ENCODE measurements at places on chromosomes 7 and 10.

- no peak for DNase-seq
Observed at GRCh38 chr7:100571829-100572116, 1.9 kb downstream of the SAP25 start.

DNA sequence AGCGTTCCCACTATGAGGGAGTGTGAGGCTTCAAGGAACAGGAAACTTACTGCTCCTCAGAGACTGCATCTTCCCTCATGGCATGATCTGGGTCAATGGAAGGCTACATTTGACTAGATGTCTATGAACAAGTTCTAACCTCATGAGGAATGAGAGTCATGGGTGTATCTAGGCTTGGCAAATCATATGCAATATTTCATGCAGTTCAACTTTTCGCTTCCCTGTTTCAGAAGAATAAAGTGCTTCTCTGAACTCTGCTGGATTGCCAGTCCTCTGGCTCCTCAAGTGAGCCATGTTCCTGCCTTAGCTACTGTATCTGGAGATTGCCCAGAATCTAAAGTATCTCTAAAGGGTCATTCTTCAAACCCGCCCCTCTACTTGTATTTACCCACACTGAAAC, 54.3 kb upstream of the SEMA3A start:
- no peak for DNase-seq

DNA sequence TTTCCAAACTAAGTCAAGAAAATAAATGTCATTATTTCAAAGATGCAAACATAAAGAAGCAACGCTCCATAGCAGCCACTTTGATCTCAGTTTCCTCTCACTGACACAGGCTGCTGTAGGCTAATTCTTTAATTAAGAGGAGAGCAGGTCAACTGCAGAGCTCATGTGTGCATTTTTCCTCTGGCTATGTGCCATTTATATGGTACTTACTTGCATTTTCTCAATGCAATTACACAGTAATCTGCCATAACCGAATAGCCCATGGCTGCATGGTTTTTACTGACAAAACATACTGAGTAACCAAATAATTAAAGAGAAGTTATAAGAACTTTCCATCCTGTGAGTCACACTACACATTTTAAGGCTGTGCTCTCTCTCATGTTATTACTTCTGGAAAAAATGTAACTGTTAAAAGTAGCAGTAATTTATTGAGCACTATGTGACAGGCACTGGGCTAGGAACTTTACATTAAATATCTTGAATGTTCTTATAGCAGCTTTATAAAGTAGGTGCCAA, 122.0 kb downstream of the ELAPOR2 start:
- no peak for DNase-seq

DNA sequence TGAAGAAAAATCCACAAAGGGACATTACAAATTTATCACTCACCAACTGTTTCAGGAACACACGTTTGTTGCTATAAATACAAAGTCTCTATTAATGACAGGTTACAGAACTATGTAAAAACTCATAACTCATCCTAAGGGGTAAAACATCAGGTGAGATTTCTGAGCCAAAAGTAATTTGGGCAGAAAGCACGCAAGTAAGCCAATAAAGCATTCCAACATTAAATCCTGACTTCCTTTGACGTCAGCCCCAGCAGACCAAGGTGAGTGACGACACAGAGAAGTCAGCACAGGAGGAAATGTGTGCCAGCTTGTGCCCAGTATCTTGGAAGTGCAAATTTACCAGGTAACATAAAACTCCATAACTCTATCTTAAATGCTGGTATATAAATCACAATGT, 45.7 kb downstream of the IMMP2L start:
- DNase-seq, result no peak

GRCh38 chr7:132581431-132581830, 5.2 kb upstream of the PLXNA4 start:
- no peak for DNase-seq

DNA sequence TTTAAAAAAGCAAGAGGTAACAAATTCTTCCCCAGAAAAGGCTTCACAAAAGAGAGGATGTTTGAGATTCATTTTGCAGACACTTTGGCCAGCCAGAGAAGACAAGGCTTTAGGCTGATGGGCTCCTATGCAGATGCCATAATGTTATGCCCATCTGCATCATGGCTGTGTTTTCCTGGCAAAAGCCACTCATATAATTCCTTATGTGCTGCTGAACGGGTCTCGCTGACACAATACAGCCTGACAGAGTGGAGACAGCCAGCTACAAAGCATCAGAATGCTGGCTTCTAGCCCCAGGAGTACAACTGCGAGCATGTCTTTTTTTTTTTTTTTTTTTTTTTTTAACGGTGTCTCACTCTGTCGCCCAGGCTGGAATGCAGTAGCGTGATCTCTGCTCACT, 1157.4 kb upstream of the AUTS2 start:
- DNase-seq, result no peak

- DNase-seq, result no peak
Observed at GRCh38 chr7:78279032-78279431, 480.5 kb downstream of the PHTF2 start.

DNA sequence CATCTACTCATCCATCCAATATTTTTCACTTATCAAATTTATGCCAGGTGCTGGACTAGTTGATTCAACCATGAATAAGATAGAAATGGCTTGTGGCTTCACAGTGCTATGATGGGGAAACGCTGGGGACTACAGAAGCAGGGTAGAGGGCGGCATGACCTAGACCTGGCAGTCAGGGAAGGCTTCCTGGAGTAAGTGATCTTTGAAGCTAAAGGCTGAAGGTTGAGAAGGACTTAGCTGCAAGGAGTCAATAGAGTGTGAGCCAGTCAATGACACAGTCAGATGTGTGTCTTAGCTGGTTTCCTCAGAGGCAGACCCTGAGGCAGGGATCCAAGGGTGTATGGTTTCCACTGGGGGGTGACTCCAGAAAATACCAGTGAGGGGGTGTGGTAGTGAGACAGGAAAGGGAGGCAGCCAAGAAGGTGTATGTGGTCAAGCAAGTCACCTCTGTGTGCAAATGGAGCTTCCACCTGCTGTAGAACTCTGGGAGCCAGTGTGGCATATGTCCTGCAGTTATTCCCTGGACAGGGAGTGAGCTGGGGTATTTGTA, 10.3 kb downstream of the PRF1 start:
- DNase-seq, result no peak

Data from stimulated activated naive B cell treated with anti-CD40 and anti-IgM and Interleukin-4, amounts not matched to agents 10 μg/mL and 1 μg/mL and 100 μg/mL, for 72 hours (primary cell).